Activated T-helper 1 cell treated with anti-CD3 and anti-CD28 coated beads, Interleukin-12 subunit alpha, Interleukin-12 subunit beta, Interleukin-2, Interleukin-4 antibody, amounts not matched to agents 30 ng/mL and 10 ng/mL and 1 ng/mL, durations not matched to agents 14 hours and 24 hours and 36 hours (primary cell): ENCODE measurements at places on chromosomes 13 and 19. TPM values are rescaled to one million over a fixed set of nuclear protein-coding genes. Genes with fewer than 3 reads are reported as not detected.

- no peak for DNase-seq
- H3K4me3 ChIP-seq, result no peak overlapping the region
- H3K4me1 ChIP-seq, result peaks cover 37% of the 10 kb centered on the region
- H3K27ac ChIP-seq, result peak overlapping the region; percentile 63
These were observed 26.5 kb downstream of the WDR88 start for GRCh38 chr19:33158365-33158764.

GRCh38 chr19:49020931-49021895 is 2.9 kb downstream of the CGB3 start:
- no peak overlapping the region for H3K4me3 ChIP-seq
- H3K27me3 ChIP-seq, result peaks cover 20% of the 10 kb centered on the region
- peaks cover 3% of the 10 kb centered on the region for H3K36me3 ChIP-seq
- peak overlapping the region; percentile 3 for H3K27ac ChIP-seq
- H3K4me1 ChIP-seq, result peaks cover 20% of the 10 kb centered on the region

DNA sequence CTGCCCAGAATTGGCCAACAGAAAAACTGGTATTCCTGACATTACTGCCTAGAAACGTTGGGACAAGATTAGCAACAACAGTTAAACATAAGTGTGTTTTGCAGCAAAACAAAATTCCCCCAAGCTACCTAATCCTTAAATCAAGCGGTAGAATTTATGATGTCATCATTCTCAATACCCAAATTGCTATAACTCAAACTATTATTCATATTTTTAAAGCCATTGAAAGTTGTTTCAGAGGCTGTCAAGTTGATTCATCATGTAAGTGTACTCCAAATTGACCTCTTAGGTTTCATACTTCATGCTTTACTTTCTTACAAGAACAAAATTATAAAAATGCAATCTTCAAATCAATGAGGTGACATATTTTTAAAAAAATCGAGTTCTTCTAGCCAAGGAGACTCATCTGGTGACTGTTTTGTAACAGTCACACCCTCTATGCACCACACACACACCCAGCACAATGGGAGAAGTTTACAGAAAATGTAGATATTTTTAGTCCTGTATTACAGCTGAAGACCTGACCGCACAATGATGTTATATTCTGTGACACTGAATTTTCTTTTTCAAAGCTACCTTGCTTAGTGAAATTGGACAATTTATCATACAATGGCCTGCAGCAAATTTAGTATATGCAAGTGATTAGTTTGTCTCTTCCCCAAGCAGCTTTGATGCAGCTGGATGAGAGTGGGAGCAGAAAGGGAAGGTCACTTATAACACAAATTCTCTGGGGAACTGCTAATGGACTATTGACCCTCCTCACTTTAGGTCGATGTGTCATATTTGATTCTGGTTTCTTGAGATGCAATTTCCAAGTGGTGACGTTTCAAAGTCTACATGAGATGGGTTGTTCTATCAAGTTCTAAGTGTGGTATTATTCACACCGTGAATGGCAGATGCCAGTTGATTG is 345.3 kb upstream of the OBI1 start:
- no peak overlapping the region for H3K4me3 ChIP-seq
- no peaks in the 10 kb centered on the region for H3K36me3 ChIP-seq
- no peak overlapping the region for H3K27ac ChIP-seq

- H3K4me1 ChIP-seq, result peaks cover 23% of the 10 kb centered on the region
- H3K27me3 ChIP-seq, result peaks cover 2% of the 10 kb centered on the region
- no peak for DNase-seq
- no peak overlapping the region for H3K4me3 ChIP-seq
These were observed 4.2 kb upstream of the PLAUR start for GRCh38 chr19:43674183-43674582.

GRCh38 chr19:47740866-47741519 is 4.4 kb upstream of the NOP53 start:
- H3K4me1 ChIP-seq, result peaks cover 19% of the 10 kb centered on the region
- DNase-seq, result no peak
- H3K27me3 ChIP-seq, result peaks cover 2% of the 10 kb centered on the region
- H3K36me3 ChIP-seq, result peaks cover 3% of the 10 kb centered on the region

OR2Z1 gene
- total RNA-seq, result not detected in 2 replicates

DNA sequence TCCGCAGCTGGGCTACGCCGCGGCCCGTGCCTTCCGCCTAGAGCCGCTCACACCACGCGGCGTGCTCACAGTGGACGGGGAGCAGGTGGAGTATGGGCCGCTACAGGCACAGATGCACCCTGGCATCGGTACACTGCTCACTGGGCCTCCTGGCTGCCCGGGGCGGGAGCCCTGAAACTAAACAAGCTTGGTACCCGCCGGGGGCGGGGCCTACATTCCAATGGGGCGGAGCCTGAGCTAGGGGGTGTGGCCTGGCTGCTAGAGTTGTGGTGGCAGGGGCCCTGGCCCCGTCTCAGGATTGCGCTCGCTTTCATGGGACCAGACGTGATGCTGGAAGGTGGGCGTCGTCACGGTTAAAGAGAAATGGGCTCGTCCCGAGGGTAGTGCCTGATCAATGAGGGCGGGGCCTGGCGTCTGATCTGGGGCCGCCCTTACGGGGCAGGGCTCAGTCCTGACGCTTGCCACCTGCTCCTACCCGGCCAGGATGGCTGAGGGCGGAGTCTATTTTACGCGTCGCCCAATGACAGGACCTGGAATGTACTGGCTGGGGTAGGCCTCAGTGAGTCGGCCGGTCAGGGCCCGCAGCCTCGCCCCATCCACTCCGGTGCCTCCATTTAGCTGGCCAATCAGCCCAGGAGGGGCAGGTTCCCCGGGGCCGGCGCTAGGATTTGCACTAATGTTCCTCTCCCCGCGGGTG is 7.4 kb downstream of the DBP start:
- no peaks in the 10 kb centered on the region for H3K27me3 ChIP-seq
- peaks cover 18% of the 10 kb centered on the region for H3K4me1 ChIP-seq
- DNase-seq, result no peak

- DNase-seq, result no peak
- H3K27ac ChIP-seq, result no peak overlapping the region
- peaks cover 43% of the 10 kb centered on the region for H3K27me3 ChIP-seq
- H3K36me3 ChIP-seq, result no peaks in the 10 kb centered on the region
These were observed 26.4 kb downstream of the CLEC4M start for GRCh38 chr19:7789447-7789846.

DNA sequence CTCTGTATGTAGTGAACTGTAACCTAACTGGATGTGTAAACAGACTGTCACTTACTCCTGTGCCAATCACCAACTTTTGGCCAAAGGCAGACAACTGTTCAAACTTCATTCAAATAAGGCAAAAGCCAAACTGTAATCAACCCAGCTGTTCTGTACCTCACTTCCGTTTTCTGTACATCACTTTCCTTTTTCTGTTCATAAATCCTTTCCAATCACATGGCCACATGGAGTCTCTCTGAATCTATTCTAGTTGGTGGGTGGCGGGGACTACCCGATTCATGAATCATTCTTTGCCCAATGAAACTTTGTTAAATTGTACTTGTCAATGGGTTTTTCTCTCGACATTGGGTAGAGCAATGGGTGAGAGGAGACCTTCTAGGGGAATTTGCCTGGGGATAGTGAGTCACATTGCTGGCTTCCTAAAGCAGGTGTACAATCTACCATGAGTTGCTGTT is 178.3 kb upstream of the RFC3 start:
- peaks cover 6% of the 10 kb centered on the region for H3K36me3 ChIP-seq
- H3K4me3 ChIP-seq, result no peak overlapping the region
- no peak for DNase-seq

DNA sequence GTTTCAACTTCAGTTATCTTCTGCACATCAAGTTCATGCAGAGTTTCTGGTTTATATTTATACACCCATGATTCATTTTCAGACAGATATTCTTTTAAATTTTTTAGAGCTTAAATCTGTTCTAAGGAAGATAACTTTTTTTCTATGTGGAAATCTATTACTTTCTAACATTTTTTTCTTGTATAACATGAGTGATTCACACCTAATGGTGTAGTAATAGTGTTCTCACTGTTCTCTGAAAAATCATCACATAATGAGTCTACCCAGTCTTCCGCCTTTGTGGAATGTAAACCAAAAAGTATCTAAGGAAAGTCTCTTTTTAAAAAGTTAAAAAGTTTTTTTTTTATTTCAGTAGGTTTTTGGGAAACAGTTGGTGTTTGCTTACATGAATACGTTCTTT is 70.8 kb downstream of the FNDC3A start:
- H3K4me1 ChIP-seq, result peaks cover 14% of the 10 kb centered on the region
- no peak overlapping the region for H3K4me3 ChIP-seq
- H3K27ac ChIP-seq, result no peak overlapping the region
- H3K36me3 ChIP-seq, result peaks cover 9% of the 10 kb centered on the region
- no peak for DNase-seq

ZSCAN4 gene
- total RNA-seq, result not detected in 2 replicates

- DNase-seq, result no peak
- no peak overlapping the region for H3K27ac ChIP-seq
- H3K4me1 ChIP-seq, result no peaks in the 10 kb centered on the region
- no peak overlapping the region for H3K4me3 ChIP-seq
These were observed 1769.0 kb upstream of the PCDH20 start for GRCh38 chr13:63184693-63185092.

- H3K4me3 ChIP-seq, result no peak overlapping the region
- H3K36me3 ChIP-seq, result no peaks in the 10 kb centered on the region
- no peak for DNase-seq
- no peak overlapping the region for H3K27ac ChIP-seq
- H3K27me3 ChIP-seq, result peaks cover 3% of the 10 kb centered on the region
These were observed 2.7 kb downstream of the LILRB5 start for GRCh38 chr19:54254195-54254906.

PRRG2 gene
- 0.59 and 1.2 TPM in 2 replicates for total RNA-seq

DNA sequence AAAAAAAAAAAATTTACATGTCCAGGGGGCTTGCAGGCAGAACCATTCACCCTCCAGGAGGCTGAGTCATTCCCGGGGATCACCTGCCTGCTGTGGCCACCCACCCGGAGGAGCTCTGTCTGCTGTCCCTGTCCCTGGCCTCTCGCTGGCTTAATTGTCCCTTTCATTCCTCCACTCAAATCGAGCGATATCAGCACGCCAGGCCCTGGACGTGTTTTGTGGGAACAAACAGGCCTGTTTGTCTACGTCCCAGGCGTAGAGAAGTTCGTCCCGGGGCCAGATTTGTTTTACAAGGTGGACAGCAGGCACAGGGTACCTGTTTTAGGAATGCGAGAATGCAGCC is 21.2 kb downstream of the SULT2B1 start:
- no peaks in the 10 kb centered on the region for H3K4me1 ChIP-seq
- H3K27me3 ChIP-seq, result peaks cover 2% of the 10 kb centered on the region
- no peak overlapping the region for H3K27ac ChIP-seq
- no peak for DNase-seq
- no peak overlapping the region for H3K4me3 ChIP-seq

SLC8A2 gene
- 0.05 TPM in 1 of 2 replicates, not detected in the other for total RNA-seq

DNA sequence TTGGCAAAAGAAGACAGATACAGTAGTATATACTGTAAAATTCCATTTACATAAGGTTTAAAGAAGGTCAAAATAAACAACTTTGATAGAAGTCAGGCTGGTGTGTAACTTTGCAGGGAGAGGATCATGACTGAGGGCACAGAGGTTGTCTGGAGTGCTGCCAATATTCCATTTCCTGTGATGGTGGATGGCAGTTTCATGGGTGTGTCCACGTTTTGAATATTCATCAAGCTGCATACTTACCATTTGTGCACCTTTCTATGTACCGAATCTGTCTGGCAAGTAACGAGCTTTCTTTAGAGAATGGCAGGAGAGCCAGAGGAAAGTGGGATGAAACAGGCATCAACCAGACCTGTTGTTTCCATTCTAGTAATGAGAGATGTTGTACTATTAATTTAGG is 420.5 kb upstream of the HTR2A start:
- H3K27ac ChIP-seq, result no peak overlapping the region
- H3K4me1 ChIP-seq, result no peaks in the 10 kb centered on the region
- H3K27me3 ChIP-seq, result no peaks in the 10 kb centered on the region
- no peak overlapping the region for H3K4me3 ChIP-seq
- no peak for DNase-seq

DNA sequence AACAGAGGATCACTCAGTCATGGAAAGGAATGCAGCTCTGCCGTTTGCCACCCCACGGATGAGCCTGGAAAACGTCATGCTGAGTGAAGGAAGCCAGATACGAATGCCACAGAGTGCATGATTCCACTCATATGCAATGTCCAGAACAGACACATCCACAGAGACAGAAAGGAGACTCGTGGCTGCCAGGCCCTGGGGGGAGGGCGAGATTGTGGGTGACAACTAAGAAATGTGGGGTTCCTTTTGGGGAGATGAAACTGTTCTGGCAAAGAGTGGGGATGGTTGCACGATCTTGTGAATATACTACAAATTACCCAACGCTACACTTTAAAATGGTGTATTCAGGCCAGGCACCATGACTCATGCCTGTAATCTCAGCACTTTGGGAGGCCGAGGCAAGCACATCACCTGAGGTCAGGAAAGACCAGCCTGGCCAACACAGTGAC is 27.2 kb upstream of the NAPA start:
- no peak overlapping the region for H3K4me3 ChIP-seq
- peaks cover 13% of the 10 kb centered on the region for H3K4me1 ChIP-seq
- DNase-seq, result no peak

DNA sequence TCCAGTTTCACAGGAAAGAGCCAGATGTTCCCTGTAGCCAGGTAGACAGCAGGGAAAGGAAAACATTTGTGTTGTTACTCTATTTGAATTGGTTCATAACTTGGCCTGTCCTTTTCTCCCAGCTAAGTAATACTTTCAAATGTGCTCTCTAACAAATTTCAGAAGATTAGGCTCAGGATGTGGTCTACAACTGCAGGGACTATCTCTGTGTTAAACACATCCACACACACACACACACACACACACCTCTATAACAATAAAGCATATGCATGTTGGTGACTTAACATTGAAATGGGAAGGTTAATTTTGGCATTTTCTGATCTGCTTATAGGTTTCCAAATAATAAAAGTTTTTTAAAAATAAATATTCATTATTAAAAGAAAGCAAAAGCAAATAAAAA is 316.0 kb upstream of the ARGLU1 start:
- DNase-seq, result no peak
- no peaks in the 10 kb centered on the region for H3K4me1 ChIP-seq
- no peak overlapping the region for H3K27ac ChIP-seq

MADCAM1 gene
- 0.18 and 0.27 TPM in 2 replicates for total RNA-seq

GRCh38 chr19:55508120-55508519 is 19.9 kb downstream of the SSC5D start:
- H3K27ac ChIP-seq, result no peak overlapping the region
- H3K4me1 ChIP-seq, result peaks cover 11% of the 10 kb centered on the region
- no peak overlapping the region for H3K4me3 ChIP-seq
- H3K36me3 ChIP-seq, result peaks cover 2% of the 10 kb centered on the region
- no peak for DNase-seq

ZNF541 gene
- total RNA-seq, result 0.05 and 0.39 TPM in 2 replicates

DNA sequence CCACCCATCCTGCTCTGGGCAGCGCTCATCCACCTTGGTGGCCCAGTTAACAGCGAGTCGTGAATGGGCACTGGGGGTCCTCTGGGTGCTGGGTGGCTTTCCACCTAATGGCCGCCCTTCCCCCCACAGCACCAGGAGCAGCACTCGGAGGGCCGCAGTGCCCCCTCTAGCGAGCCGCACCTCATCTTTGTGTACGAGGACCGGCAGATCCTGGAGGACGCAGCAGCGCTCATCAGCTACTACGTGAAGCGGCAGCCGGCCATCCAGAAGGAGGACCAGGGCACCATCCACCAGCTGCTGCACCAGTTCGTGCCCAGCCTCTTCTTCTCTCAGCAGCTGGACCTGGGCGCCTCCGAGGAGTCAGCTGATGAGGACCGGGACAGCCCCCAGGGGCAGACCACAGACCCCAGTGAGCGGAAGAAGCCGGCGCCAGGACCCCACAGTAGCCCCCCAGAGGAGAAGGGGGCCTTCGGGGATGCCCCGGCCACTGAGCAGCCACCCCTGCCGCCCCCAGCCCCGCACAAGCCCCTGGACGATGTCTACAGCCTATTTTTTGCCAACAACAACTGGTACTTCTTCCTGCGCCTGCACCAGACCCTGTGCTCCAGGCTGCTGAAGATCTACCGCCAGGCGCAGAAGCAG is 19.3 kb upstream of the F2RL3 start:
- H3K4me3 ChIP-seq, result no peak overlapping the region
- peaks cover 18% of the 10 kb centered on the region for H3K36me3 ChIP-seq
- no peaks in the 10 kb centered on the region for H3K27me3 ChIP-seq
- no peak for DNase-seq
- H3K4me1 ChIP-seq, result peaks cover 4% of the 10 kb centered on the region

GRIN2D gene
- total RNA-seq, result 0.16 and 0.17 TPM in 2 replicates
